Right lobe of liver (tissue), 6 donors: ENCODE measurements at places on chromosomes 7 and 10. TPM values are rescaled to one million over a fixed set of nuclear protein-coding genes. Genes with fewer than 3 reads are reported as not detected.

The SPDYE2B gene
- not detected for total RNA-seq

GRCh38 chr10:76491216-76491615 lies 1059.8 kb downstream of the LRMDA start:
- H3K27ac ChIP-seq, result no peak overlapping the region
- no peak for DNase-seq
- no peaks in the 10 kb centered on the region for H3K36me3 ChIP-seq
- no peaks in the 10 kb centered on the region for H3K27me3 ChIP-seq

GRCh38 chr7:38057829-38058228 lies 120.2 kb upstream of the STARD3NL start:
- H3K27ac ChIP-seq, result no peak overlapping the region
- no peak for DNase-seq
- H3K36me3 ChIP-seq, result no peaks in the 10 kb centered on the region

The ICA1 gene
- total RNA-seq, result 15.0 TPM

DNA sequence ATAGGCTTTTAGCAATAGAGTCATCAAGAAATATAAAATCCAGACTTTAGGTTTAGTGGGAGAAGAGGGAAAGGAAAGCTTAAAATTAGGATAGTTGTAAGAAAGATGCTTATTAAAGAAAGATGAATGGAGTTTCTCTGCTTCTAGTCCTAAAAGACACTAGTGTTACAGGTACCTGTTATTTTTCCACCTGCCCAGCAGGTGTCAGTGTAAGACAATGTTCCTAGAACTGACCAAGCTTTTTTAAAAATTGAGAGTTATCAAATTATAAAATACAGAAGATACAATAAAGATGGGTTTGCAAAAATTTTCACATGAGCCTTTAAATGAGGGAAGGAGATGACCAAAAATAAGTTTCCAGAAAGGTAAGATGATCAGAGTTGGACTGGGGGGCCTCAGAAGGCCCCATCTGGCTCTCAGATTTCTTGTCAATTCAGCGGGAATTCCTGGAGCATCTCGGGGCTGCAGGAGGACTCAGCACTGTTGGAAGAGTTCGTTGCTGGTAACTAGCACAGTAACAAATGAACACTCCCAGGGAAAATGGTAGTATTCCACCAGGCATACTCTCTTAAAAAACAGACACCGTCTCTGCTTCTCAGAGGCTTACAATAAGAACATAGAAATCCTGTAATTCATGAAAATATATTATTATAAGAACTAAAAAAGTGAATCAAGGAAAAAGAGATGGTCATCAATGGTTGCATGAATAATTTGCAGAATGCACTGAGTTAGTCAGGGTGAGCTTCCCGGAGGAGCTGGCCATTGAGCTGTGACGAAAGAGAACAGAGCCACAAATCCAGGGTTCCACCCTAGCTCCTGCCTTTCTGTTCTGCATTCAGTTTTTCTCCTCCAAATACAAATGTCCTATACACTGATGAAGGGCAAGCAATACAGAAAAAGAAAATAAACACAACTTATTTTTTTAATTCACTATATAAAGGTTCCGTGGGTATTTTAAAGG lies 71.8 kb upstream of the PIK3CG start:
- no peak for DNase-seq
- no peaks in the 10 kb centered on the region for H3K36me3 ChIP-seq
- H3K4me3 ChIP-seq, result no peak overlapping the region

DNA sequence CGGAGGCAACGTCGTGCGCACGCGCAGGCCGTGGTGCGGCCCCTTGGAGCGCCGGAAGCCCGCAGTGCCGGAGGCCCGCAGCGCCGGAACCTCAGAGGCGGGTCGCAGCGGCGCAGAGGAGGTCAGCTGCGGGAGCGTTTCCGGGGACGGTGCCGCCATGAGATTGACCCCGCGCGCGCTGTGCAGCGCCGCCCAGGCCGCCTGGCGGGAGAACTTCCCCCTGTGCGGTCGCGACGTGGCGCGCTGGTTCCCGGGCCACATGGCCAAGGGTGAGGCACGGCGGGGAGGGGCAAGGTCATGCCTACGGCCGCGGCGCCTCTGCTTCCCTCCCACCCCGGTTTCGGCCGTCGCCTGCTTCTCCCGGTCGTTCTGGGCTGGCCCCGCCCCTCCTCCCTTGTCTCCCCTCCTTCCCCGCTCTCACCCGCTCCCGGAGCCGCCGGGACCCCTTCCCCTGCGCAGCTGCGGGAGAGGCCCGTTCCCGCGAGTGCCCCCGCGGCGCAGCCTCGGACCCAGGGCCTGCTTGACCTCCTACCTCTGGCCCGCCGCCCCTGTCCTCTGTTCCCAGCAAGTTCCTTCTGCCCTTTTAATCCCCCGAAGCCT lies at the start of gene MTG1:
Gene MTG1 (plus strand): TSS at position 94 of the 600 bp plus-strand sequence. CDS start 64 bp downstream, at position 158.
- peak within 1 kb of the TSS; percentile 59 for H3K27ac ChIP-seq
- H3K4me1 ChIP-seq, result no peaks in the 10 kb centered on the region
- H3K4me3 ChIP-seq, result peak within 1 kb of the TSS; percentile 95
- H3K36me3 ChIP-seq, result peaks cover 16% of the 10 kb centered on the region

GRCh38 chr10:71006506-71006905 lies 118.1 kb upstream of the PCBD1 start:
- no peak overlapping the region for H3K4me3 ChIP-seq
- no peak for DNase-seq
- H3K27ac ChIP-seq, result no peak overlapping the region
- no peaks in the 10 kb centered on the region for H3K27me3 ChIP-seq
- H3K36me3 ChIP-seq, result no peaks in the 10 kb centered on the region
- no peaks in the 10 kb centered on the region for H3K4me1 ChIP-seq
